ENCODE measurements at places on chromosomes 7 and 10.

DNA sequence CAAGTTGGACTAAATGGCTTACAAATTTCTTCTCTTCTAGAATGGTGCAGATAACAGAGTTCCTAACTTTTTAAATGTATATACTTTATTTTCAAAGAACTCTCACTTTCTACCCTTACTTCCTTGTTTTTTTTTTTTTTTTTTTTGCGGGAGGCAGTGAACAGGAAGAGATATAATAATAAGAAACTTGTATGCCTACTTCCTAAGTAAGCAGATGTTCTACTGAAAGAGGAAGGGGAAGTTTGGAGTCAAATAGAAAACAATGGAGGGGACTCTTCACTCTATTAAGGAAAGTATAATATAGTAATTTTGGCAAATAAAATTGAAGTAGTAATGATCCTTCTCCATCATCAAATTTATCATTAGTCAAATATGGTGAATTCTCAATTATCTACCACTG, 754.0 kb downstream of the KCNMA1 start:
- no peak for DNase-seq

- DNase-seq, result no peak
Observed at GRCh38 chr10:115818012-115818411, 455.0 kb downstream of the GFRA1 start.

DNA sequence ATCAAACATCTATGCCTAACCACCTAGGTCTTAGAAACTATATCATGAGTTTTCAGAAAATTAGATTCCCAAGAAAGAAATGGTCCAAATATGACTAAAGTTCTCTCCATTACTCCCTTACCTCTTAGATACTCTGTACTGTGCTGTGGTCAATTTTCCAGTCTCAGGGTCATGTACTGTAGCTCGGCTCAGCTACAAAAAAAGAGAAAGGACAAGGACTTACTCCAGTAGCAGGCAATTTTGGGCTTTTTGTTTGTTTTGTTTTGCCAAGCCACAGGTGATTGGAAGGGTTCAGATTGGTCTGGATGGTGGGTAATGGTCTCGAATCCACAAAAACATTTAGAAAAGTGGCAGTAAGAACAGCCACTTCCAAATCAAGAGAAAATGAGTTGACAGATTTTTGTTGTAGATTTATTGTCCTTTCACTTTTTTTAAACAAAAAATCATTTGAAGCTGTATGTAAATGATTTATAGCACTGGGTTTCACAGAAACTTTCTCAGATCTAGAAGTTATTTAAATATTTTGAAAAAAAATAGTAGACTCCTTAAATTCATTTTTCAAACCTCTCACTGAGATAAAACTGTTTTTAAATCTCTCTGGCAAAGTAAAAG, 52.8 kb downstream of the P4HA1 start:
- DNase-seq, result no peak

DNA sequence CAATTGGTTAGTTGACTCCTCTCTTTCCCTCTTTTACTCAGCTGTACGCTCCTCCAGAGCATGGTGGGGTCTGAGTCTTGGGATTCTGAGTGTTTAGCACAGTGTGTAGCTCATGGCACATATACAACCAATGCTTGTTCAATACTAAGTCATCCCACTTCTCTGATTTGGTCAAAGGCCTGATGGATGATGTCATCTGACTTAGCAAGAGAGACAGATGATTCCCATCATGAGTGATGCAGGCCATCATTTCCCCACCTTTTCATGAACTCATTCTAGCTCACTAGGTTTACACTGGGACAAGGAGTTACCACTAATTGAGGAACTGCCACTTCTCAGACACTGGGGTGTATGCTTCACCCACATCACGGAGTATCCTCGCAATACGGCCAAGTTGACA, 3.8 kb downstream of the ICA1 start:
- no peak for DNase-seq

DNA sequence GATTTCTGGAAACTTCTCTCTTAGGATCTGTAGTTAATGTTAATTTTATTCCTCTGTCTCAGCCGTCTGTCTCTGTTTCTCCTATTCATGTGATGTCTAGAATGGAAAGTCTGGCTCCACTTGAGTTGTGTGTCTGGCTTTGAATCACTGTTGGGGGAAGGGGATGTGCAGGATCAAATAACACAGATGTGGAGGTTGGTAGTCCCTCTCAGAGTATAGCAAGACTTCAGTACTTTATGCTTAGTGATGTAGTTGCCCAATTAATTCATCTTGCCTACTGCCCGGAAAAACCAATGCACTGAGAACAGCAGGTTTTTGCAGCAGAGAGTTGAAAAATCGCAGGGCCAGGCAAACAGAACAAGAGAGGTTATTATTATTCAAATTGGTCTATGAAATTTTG, 79.2 kb downstream of the PHTF2 start:
- DNase-seq, result peak; percentile 29

GRCh38 chr10:63738410-63738809, 217.2 kb downstream of the REEP3 start:
- peak; percentile 71 for DNase-seq

DNA sequence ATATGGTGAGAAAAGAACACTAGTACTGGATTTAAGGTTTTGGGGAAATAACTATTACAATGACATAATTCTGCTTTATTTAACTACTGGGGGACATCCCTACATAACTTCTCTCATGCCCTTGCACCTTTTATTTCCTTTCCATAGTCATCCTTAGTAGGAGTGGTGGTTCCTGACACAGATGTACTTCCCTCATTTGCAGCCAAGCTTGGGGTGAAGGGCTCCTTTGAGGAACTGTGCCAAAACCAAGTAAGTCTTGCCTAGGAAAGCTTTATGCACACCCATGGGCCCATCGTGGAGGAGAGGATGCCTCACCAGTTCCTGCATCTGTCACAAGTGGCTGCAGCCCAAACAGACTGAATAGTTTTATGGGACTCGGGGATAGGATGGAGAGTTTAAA, 20.6 kb downstream of the ZDHHC6 start:
- DNase-seq, result no peak

DNA sequence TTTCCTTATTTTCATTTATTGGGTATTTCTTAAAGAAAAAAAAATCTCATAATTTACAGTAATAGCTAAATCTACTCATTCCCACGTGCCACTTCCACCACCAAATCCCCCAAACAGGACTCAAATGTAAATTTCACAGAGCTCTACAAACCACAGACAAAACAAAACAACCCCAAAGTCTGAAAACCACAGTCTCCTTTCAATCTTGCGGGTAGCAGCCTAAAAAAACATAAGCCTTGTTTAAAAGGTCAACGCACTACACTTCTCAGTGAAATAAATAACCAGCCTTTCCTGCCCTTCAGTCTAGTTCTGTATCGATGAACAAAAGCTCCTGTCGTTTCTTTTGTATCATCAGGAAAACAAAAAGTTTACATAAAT, 121.8 kb upstream of the AFAP1L2 start:
- DNase-seq, result no peak

- no peak for DNase-seq
Observed at GRCh38 chr10:125827133-125827532, 3.8 kb downstream of the BCCIP start.

GRCh38 chr7:77504951-77505350, 32.1 kb upstream of the PTPN12 start:
- DNase-seq, result no peak

DNA sequence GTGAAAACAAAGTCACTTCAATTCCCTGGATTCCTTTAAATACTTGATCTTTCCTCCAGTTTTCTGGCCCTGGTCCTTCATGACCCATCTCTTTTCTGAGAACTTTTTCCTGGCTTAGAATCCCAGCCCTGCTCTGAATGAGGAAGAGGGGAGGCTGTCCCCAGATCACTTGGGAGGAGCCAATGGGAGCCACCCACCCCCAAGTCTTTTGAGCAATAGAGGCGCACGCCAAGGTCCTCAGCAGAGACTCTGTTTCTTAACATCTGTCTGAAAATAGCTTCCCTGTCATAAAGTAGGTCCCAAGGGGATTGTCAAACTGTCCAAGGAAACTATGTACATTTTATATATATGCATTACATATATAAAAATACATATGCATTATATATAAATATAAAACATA, 126.8 kb downstream of the ADRA2A start:
- DNase-seq, result no peak

GRCh38 chr7:30796105-30796869, 25.1 kb downstream of the MINDY4 start:
- peak; percentile 31 for DNase-seq

- DNase-seq, result no peak
Observed at GRCh38 chr10:132336064-132336746, 4.2 kb downstream of the LRRC27 start.

- DNase-seq, result no peak
Observed at GRCh38 chr7:538764-539685, 19.4 kb upstream of the PDGFA start.

- no peak for DNase-seq
Observed at GRCh38 chr10:77380191-77380590, 257.4 kb downstream of the KCNMA1 start.

- no peak for DNase-seq
Observed at GRCh38 chr7:2554661-2555111, 638 bp downstream of the BRAT1 start.

GRCh38 chr10:78640796-78641636, 427.8 kb upstream of the ZMIZ1 start:
- DNase-seq, result no peak

GRCh38 chr10:63466144-63466935, 563 bp upstream of the JMJD1C start:
- DNase-seq, result no peak

DNA sequence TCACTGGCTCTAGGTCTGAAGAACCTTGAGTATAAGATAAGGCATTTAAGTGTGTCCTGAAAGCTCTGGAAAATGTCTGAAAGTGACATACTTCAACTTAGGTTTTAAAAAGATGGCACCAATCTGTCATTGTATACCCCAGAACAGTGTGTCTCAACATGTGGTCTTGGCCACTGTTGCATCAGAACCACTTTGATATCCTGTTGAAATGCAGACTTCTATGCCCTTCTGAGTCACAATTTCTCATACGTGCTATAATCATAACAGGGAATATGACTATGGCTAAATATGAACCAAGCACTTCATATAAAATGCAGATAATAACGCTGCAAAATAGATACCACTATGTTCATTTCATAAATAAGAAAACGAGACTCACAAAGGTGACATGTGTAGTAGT, 38.0 kb upstream of the GPAM start:
- no peak for DNase-seq

DNA sequence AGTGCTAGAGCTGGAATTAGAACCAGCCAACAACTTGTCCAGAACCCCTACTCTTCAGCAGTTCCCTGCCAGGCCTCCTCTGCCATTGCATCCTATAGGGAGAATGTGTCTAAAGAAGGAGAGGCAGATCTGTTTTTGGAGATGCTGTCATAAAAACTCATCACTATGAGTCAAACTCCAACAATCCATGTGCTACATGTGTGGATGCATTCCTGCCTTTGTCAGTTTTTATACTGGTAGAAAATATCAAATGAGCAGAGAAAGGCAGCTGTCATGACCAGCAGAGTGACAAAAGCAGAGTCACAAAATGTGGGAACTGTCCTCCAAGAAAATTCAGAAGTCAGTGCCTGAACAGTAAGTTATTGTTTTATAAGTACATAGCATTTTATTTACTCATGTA, 93.0 kb downstream of the ABLIM1 start:
- no peak for DNase-seq

DNA sequence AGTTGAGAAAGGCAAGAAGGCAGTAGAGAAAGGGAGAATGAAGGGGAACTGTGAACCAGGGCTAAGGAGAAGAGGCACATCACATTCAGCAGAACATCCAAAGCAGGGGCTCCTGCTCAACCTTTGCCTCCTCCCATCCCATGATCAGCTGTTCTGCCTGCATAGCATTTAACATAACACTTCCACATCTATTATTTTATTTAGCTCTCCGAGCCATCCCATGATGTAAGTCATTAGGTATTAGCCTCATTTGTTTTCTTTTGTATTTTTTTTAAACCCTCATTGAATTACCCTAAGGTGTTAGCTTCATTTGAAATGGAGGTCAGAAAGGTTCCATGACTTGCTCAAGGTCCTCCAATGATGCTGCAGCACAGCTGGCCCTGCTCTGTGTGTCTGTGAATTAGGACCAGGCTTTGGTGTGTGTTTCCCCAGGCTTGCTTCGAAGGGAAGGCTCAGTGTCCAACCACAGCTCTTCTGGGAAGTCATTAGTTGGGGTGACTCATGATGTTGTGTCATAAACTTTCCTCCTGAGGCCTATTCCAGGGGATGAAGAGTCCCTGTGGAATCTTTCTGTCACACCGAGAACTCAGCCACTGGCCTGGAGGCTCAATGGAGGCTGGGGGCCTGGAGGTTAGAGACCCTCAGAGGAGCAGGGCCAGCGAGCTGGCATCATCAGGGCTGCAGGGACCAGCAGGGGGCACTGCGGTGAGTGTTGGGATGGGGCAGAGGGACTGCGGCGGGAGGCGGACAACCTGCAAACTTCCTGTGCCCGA, 16.5 kb downstream of the NPFFR1 start:
- peak; percentile 77 for DNase-seq

DNA sequence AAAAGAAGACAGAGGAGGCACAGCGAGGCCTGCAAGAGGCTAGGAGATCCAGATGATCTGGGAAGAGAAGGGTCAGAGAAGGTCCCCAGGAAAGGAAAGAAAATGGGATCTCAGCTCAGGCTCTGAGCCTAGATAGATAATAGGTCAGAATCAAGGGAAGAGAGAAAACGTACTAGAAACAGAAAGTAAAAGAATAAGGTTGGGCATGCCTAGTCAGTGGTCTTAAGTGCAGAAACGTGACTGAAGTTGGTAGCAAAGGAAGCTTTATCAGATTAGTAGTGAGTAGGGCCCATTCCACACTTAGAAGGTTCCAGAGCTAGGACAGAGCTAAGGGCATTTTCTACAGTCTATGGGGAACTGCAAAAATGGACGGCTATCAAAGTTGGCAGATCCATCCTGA, 84.8 kb upstream of the ASAH2 start:
- no peak for DNase-seq

GRCh38 chr7:88018501-88018900, 84.5 kb downstream of the ADAM22 start:
- no peak for DNase-seq

DNA sequence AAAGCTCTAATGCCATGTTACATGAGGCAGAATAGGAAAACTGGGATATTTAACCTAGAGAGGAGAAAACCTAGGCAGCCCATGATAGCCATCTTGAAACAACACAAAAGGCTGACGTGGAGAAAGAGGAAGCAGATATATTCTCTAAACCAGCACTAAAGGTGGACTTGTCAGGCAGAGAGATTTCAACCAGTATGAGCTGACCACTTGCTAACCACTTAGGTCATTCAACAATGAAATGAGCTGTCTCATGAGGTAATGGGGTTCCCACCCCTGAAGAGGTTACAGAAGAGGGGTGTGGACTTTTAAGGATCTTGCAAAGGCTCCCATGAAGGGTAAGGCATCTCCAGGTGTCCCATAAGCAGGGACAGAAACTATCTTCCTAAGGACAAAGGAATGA, 26.8 kb upstream of the EGR2 start:
- no peak for DNase-seq

- DNase-seq, result no peak
Observed at GRCh38 chr10:125543796-125544195, 139.2 kb downstream of the TEX36 start.
